SK-N-DZ (cell line): ENCODE measurements at places on chromosomes 5 and 9.

DNA sequence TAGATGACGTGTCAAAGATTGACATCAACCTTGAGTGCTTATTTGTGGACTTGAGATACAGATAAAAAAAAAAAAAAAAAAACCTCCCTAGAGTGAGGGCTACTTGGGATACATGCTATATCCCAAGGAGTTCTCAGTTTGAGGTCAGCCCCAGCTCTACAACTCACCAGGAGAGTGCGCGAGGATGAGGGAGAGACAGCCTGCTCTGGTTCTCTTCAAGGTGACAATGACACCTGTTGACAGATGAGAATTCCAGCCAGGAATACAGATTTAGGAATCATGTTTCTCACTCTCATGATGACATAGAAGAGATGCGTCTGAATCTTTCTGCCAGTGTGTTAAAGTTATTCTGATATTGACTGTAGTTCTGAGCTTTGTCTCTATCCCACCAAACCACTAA lies 24.9 kb upstream of the ARHGAP26 start:
- peak; percentile 54 for DNase-seq

- DNase-seq = no peak
Measured at GRCh38 chr9:7147121-7148090, 389.6 kb downstream of the KDM4C start.

GRCh38 chr5:55234121-55234700 lies 803 bp upstream of the CCNO start:
- DNase-seq = no peak

DNA sequence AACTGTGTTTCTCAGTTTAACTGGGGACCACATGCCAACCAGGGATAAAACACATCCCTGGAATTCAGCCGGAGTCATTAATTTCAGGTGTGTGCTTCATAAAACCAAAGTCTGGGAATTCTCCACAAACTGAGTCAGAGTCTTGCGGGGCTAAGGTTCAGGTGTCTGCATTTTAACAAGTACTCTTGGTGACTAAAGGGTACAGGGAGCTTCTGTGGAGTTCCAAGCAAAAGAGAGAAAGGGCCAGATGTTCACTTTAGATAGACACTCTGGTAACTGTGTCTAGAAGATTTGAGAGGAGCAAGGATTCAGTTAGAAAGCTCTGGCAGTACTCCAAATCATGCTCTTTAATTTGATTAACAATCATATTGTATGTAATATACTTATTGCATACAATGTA lies 4.0 kb downstream of the NADK2 start:
- no peak for DNase-seq
